ENCODE measurements at places on chromosomes 5 and 9.

GRCh38 chr9:133252301-133253020 is 22.5 kb downstream of the ABO start:
- no peak for DNase-seq

DNA sequence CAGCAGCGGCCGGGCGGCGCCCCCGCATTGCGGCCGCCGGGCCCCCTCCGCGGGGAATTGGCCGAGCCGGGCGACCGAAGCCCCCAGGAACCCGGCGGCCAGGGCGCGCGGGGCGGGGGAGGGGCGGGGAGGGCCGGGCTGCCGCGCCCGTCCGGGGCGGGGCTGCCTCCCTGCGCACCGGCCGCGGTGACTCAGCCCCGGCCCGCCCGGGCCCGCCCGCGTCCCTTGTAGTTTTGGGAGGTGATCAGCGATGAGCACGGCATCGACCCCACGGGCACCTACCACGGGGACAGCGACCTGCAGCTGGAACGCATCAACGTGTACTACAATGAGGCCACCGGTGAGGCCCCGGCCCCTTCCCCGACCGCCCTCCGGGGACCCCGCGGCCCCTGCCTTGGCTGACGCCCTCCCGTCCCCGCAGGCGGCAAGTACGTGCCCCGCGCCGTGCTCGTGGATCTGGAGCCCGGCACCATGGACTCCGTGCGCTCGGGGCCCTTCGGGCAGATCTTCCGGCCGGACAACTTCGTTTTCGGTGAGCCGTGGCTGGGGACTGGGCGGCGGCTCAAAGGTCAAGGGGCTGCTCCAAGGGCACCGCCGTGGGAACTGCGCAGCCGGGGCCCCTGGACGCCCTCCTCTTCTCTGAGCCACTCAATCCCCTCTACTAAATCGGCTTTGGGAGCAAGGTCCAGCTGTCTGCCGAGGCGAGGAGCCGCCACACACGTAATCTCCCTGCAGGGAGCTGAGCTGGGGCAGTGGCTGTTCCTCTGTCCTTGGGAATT is 592 bp downstream of the TUBB4B start:
- DNase-seq: peak; percentile 87

GRCh38 chr5:150401076-150401375 is 11.7 kb downstream of the CD74 start:
- peak; percentile 28 for DNase-seq

- DNase-seq: no peak
Measured at GRCh38 chr5:141771562-141771961, 89.5 kb upstream of the ARAP3 start.

DNA sequence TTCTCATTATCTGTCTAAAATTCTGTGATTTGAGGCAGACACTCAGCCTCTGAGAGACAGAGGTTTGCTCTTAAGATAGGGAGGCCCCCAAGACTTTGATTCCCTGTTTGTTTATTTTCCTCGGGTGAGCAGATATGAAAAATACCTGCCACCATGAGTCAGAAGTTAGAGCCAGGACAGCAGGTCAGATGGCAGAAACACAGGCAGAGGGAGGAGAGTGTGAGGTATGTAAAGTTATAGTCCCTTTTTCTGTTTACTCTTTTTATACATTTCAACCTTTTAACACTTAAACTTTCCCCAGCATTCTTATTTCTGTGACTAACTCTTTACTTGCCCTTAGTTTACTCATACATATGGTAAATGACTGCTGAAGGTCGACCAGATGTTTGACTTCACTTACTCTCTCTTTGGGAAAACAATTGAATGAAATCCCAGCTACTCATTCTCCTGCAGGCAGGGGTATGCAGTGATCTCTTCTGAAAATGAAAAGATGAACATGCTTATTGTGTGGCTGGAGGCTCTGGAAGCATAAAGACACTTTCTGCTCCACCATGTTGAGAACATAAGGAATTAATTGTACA is 383.8 kb downstream of the NTRK2 start:
- DNase-seq: no peak

Data from posterior cingulate gyrus (tissue), 11 donors.